NCI-H1417 (cell line): ENCODE measurements at places on chromosomes 6 and 20.

DNA sequence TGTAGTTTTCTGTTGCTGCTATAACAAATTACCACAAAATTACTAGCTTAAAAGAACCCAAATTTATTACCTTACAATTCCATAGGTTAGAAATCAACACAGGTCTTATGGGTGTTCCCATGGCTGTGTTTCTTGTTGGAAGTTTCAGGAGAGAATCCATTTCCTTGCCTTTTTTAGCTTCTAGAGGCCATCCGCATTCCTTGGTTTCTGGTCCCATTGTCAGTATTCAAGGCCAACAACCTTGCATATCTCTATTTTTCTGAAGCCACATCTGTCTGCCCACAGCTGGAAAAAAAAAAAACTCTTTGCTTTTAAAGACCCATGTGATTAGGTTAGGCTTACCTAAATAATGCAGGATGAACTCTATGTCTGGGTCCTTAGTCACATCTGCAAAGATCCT lies 129.7 kb upstream of the SAMD5 start:
- DNase-seq: no peak

DNA sequence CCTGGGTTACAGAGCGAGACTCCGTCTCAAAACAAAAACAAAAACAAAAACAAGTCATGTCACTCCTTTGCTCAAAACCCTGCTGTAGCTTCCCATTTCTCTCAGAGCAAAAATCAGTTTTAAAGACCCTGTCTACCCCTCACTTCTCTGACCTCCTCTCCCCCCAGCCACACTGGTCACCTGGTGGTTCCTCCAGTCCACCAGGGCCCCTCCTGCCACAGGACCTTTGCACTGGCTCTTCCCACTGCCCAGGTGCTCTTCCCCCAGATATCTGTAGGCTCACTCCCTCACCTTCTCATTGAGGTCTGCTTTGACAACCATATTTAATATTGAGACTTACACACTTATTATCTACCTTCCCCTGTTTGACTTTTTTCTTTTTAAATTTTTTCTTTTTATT lies 4.9 kb upstream of the TEAD3 start:
- no peak for DNase-seq

GRCh38 chr6:143157131-143157530 lies 96.4 kb downstream of the AIG1 start:
- no peak for DNase-seq

DNA sequence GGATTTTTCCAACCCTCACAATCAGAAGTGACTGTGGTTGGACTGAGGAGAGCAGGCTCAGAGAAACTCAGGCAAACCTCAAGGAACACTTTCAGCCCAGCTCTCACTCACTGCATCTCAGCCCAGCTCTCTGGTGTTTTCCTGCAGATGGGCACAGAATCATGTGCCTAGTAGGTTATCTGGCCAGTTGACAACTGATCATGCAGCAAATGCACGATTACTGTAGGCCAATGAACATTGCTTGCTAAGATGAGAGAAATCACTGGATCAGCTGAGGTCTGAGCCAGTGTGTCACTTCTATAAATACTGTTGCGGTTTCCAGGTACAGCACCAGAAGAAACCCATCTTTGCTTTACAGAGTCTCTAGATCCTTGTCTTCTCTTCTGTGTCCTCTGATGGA lies 540.5 kb downstream of the CD83 start:
- DNase-seq: no peak

DNA sequence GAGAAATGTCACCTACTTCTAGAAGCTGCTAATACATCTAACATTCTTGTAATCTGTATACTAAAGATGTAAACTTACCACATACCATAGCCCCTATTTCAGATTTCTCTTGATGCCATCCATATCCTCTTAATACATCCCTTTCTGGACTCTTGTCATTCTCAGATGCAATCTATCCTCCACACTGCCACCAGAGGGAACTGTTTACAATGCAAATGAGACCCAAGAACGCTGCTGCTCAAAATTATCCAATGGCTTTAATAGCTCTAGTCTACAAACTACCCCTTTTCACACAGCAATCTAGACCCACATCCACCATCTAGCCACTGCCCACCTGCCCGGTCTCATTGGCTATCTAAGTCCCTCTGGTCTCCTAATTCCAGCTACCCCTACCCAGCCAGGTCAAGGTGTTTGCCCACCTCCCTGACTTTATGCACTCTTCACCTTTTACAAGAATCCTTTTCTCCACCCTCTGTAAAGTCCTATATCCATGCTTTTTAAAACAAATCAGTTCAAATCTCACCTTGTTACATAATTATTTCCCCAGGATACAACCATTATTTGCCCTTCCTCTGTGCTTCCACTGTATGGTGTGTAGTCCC lies 14.8 kb downstream of the FAXC start:
- peak; percentile 74 for DNase-seq

DNA sequence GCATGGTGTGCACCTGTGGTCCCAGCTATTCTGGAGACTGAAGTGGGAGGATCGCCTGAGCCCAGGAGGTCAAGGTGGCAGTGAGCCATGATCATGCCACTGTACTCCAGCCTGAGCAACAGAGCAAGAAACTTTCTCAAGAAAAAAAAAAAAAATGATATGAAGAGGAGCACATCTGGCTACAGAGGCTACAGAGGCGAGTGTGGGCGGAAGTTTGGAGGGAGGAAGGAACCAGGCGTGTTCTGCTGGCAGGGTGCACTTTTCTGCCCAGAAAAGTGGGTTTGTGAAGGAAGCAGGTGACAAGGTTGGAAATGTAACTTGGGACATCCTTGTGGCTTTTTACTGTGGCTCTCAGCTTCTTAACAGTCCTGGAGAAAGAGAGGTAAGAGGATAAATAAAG lies 96.7 kb downstream of the SNX5 start:
- no peak for DNase-seq

- peak; percentile 60 for DNase-seq
These were observed 29.6 kb downstream of the PAK5 start for GRCh38 chr20:9809271-9809670.

DNA sequence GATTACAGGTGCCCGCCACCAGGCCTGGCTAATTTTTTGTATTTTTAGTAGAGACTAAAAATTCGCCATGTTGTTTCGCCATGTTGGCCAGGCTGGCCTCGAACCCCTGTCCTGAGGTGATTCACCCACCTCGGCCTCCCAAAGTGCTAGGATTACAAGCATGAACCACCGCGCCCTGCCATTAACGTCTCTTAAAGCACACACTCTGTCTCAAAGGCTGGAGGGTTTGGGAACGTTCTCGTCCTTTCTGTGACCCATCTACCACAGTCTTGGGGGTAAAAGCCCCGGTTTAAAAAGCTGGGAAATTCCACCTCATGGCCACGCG lies 57.8 kb upstream of the ARID1B start:
- no peak for DNase-seq

GRCh38 chr20:14126856-14127255 lies 131.5 kb downstream of the MACROD2 start:
- DNase-seq: no peak

DNA sequence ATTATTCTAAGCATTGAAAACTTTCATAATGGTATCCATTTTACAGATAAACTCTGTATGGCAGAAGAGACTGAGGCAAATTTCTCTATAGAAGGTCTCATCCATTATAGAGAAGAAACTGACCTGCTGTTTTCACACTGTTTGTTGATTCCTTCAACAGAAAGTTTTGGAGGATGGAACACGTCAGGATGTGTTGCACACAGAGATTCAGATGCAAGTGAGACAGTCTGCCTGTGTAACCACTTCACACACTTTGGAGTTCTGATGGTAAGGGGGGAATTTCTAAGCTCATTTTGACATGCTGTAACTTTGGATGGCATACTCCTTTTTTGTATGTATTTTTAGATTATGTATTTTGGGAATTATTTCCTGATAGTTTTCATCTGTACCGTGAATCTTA lies 109.3 kb downstream of the ADGRG6 start:
- DNase-seq: no peak

DNA sequence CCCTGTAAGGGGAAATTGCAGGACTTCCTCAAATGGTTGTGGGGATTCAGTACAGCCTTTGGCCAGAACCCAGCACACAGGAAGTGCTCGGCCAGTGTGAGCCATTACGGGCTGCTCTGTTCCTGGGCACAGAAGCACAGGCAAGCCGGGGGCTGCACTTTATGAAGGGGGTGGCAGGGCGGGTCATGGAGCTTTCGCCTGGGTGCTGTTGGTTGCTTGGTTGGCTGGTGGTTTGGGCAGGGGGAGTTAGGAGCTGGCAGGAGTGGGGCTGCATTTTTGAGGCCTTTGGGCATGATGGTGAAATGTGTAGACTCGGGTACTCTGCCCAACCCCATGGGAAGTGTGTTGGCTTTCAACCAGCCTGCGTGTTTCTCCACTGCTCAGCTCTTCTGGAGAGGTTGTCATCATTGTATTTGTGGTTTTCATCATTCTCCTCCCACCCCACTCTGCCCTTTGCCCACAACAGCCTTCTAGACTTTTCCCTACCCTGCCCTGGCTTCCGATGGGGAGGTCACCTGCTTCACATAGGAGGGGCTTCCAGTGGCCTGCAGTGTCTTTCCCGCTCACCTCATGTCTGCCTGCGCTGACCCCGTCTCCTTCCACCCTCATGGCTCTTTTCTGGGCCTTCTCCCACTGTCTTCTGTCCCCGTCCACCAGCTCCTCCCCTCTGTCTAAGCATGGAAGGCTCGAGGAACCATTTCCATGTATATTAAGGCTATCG lies 16.1 kb upstream of the RBM38 start:
- no peak for DNase-seq

DNA sequence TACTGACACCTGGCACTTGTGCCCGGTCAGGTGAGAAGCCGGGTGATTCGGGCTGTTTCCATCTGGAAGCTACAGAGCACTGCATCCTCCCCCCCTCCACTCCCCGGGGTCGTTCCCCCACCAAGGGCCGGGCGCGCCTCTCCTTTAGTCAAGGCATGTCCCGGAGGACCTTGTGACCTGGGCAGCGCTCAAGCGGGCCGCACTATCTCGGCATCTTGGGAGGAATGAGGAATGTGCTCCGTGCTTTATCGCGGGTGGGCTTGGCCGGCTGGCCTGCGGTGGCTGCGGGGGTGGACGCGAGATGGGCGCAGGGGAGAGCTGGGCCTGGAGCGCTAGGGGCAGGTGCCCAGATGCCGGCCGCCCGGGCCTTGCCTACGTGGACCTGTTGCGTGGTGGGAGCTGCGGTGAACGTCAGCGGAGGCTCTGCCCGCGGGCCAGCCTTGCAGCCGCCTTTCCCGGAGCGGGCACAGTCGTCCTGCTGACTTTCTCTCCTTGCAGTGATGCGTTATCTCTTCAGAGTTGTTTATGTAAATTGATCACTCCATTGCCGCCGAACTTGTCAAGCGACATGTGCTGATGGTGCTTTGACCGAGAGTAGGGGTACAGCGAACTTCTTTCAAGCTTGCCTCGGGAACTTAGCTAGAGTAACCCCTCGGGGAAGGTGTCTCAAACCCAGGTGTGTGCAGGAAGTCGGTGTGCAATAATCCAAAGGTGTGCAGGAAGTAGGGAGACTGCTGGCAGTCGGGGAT lies 1.1 kb downstream of the LRRC1 start:
- peak; percentile 13 for DNase-seq

DNA sequence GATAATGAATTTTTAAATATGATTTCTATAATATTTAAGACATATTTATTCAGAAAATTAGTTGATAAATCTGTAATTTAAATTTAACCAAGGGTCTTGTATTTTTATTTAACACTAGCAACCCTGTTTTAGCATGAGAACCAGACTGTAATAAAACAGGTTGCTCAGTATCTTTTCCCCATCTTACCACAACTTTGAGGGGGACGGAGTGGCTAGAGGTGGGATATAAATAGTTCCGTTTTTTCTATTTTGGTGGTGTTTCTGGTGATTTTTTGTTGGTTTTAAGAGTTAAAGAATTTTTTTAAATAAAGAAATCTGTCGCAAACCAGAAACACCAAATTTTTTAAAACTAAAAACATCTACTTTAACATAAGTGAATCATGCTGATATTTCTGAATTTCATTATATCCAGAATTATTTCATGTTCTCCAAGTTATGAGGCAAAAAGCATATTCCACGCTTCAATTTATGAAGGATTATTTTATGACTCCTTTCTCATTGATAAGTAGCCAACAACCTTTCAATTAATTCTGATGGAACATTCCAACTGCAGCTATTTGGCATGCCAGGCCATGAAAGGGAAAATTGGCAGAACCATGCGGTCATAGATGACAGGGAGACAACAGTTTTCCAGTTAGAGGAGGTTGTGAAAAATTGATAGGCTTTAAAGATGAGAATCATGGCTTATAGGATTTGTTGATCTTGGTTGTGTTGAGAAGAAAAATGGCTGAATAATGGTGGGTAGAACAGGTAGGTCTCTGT lies 151.9 kb upstream of the CARMIL1 start:
- no peak for DNase-seq

GRCh38 chr6:140905050-140905449 lies 1227.7 kb upstream of the GJE1 start:
- DNase-seq: no peak

GRCh38 chr20:62776692-62777527 lies 19.4 kb upstream of the MRGBP start:
- no peak for DNase-seq

DNA sequence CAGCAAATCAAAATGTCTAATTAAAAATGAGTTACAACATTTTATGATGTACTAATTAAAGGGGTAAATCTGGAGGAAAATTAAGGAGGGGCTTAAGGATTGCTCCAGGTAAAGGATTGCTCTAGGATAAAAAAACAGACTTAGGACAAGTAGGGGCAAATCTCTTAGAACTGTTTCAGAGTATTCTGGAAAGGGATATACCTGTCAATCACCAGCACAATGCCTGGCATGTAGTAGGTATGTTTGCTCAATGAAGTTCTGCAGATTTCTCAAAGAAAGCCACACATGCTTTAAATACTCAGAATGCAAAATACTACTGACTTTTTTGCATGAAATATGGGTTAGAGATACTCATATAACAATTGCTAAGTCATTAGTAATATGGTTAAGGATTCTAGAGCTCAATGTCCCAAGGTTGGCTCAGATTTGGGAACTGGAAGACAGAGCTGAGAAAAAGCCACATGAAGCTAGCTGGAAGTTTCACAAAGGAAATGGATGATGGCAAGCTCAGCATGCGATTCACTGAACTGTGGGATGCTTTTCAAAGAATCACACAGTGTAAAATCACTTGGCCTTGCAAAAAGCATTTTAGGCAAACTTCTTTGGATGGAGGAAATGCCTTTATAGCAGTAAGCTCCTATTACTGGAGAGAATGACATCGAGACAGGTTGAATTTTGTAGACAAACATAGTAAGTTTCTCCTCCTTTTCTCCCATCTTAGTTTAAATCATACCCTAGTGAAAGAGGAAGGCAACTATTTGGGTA lies 72.8 kb downstream of the MAP3K5 start:
- no peak for DNase-seq

GRCh38 chr6:21741221-21742109 lies 147.9 kb downstream of the SOX4 start:
- DNase-seq: peak; percentile 67
